ENCODE measurements at places on chromosomes 2 and 18.
A peak's percentile ranks its signal among the peaks of the same experiment; 100 is the strongest.

- DNase-seq = no peak
These were observed 20.1 kb downstream of the OTOF start for GRCh38 chr2:26457695-26458364.

- DNase-seq = no peak
These were observed 270.6 kb downstream of the CELF4 start for GRCh38 chr18:37294951-37295350.

GRCh38 chr18:43893001-43893637 lies 615.8 kb upstream of the SYT4 start:
- DNase-seq = peak; percentile 91

DNA sequence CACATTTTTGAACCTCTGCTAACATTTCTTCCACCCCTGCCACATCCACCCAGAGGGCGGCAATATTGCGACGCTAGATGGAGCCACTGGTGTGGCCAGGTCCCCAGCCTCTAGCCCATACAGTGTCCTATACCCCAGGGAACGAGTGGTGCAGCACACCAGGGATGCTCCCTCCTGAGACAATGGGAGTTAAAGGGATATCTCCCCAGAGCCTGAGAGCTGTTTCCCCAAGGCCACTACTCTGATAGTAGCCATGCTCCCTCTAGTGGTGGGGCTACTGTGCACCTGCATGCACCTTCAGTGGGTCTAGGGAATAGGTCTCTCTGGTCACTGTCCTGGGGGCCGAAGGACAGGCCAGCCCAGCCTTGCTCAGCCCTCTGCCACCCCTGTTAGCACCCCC lies 336.4 kb upstream of the FSHR start:
- no peak for DNase-seq

DNA sequence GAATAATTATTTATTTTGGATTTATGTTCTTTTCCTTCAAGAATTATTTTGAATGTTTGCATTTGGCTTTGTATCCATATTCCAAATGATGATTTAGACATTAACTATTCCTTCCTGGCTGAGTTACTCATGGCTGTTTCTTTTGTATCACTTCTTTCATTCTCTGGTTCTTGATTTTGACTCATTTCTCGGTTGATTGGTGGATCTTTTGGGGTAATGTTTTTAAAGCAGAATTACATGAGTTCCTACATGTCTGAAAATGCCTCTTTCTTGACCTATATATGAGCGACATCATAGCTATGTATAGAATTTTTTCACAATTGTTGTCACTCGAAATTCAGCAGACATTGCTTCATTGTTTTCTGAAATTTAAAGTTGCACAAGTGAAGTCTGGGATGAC lies 39.5 kb downstream of the CYP26B1 start:
- peak; percentile 45 for DNase-seq

DNA sequence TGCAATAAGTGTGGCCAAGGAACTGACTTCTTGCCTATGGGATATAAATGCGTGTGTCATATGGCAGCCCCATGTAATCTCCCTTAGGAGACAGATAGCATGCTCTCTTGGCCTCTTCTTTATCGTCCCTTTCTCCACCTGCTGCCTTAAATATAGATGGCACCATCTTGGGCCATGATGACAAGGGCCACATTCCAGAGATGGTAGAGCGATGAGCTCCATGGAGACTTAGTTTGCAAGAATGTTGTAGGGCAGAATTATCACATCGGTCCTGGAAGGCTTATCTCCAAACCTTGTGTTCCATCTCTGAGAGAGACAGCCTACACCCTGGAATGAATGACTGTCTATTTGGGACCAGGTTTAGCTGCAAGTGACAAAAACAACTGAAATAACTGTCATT lies 536.7 kb downstream of the TNS1 start:
- no peak for DNase-seq

GRCh38 chr2:159755788-159756187 lies 42.2 kb downstream of the CD302 start:
- DNase-seq = no peak

DNA sequence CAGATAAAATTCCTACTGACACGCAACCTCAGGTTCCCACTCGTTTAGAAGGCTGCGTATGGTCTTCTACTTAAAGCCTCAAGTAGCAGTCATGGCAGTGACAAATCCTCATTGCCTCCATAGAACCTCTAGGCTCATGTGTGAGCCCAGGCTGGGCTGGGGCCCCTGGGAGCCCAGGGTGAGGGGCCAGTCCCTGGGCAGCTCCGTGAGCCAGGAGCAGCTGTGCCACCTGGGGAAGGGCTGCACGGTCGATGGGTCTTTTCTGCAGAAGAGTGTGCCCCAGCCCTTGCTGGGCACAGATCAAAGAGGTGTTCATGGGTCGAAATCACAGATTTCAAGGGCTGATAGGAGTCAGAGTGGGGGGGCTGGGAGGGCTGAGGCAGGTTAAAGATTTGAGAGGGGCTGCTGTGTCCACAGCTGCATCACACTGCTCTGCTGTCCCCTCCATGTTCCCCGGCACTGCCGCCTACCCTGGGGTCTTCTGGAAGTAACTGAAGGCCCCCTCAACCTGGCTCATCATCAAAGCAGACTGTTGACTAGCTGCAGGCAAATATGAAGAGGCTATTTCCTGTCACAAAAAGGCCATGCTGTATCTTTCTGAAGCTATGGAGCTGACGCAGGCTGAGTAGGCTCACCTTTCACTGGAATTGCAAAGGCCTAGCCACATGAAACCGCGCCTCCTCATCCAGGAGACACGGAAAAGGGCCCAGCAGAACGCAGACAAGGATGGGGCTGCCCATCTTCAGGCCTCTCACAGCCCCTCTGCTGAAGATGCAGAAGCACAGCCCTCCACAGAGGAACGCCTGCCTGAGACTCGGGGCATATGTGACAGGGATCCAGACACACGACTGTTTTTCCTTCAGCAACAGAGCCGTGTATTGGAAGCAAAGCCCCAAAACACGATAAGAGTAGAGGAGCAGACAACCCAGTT lies 35.7 kb upstream of the ALPP start:
- no peak for DNase-seq

- no peak for DNase-seq
These were observed 12.9 kb downstream of the TTL start for GRCh38 chr2:112494828-112495227.

DNA sequence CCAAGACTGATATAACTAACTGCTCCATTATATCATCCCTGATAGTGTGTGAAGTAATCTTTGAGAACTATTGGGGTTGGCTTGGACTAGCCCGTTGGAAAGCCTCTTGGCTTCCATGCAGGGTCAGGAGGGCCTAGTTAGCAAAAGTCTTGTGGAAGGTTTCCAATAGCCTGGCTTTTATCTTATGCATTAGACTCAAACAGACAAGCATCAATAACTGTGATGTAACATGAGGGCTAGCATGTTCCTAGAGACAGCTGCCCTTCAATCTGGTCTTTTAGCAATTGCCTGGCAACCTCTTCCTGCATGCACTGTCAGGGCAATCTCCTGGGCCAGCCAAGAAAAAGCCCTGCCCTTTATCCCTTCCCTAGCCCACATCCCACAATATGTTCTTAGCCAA lies 18.2 kb downstream of the SLC8A1 start:
- no peak for DNase-seq

DNA sequence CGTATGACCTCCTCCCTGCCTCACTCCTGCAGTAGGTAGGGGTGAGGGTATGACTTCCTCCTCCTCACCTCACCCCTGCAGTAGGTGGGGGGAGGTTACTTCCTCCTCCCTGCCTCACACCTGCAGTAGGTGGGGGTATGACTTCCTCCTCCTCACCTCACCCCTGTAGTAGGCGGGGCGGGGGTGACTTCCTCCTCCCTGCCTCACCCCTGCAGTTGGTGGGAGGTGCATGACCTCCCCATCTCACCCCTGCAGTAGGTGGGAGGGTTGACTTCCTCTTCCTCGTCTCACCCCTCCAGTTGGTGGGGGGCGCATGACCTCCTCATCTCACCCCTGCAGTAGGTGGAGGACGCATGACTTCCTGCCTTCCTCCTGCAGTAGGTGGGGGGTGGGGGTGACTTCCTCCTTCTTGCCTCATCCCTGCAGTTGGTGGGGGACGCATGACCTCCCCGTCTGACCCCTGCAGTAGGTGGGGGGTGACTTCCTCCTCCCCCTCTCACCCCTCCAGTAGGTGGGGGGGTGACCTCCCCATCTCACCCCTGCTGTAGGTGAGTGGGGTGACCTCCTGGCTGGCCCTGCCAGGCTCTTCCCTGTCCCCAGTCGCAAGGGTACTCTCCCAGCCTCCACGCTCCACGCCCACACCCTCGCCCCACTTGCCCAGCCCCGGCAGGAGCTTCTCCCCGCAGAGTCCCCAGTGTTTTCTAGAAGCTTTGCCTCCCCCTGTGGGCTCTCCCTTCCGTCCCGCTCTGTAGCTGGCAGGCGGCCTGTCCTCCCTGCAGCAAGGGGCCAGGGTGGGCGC lies 39.3 kb downstream of the TSHZ1 start:
- no peak for DNase-seq

GRCh38 chr2:108199726-108200125 lies 40.0 kb upstream of the SULT1C3 start:
- no peak for DNase-seq

GRCh38 chr18:55910296-55910695 lies 322.3 kb upstream of the TCF4 start:
- DNase-seq = no peak

DNA sequence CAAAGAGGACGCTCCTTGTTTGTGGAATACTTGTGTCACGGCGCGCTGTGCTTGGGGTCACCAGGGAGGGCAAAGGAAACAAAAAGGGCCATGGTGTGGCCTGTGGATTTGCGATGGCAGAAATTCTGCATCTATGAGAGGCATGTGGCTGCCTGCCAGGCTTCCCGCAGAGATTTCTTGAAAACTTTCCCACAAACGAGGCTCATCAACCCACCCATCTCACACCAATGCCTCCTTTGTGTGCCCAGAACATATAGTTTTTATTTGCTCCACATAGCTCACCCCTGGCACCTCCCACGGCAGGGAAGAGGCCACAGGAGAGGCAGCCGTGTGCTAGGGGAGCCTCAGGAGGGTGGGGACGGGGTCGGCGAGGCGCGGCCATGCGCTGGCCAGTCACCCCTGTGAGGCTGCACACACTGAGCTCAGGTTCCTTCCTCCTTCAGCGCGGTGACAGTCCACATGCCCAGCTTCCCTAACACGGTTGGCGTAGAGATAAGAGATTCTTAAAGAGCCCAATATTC lies 100.3 kb downstream of the MBP start:
- no peak for DNase-seq

- DNase-seq = no peak
These were observed 65.6 kb downstream of the CACNB4 start for GRCh38 chr2:152033011-152033925.

- DNase-seq = no peak
These were observed 590.3 kb upstream of the CDH2 start for GRCh38 chr18:28767201-28767600.

- DNase-seq = no peak
These were observed 107.9 kb downstream of the ALPK2 start for GRCh38 chr18:58520969-58521368.

GRCh38 chr2:53170466-53170865 lies 597.1 kb upstream of the CHAC2 start:
- DNase-seq = peak; percentile 44

DNA sequence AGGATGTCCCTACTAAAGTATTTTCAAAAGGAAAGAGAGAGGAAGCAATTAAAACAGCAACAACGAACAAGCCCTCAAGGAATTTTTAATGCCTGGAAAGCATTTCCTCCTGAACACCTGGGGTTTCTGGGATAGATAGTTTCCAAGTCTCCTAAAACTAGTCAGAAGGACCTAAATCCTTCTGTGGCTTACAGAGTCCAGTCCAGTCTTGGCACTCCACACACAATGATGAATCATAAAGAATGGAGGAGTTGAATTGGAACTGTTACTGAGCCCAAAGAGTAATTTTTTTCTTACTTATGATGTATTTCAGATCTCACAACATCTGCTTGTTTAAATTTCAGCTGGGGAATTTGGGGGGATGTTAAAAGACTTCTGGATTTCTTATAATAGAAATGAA lies 144.6 kb upstream of the SETBP1 start:
- peak; percentile 92 for DNase-seq

- no peak for DNase-seq
These were observed 80.0 kb upstream of the WDSUB1 start for GRCh38 chr2:159366538-159366937.

- no peak for DNase-seq
These were observed 81.2 kb downstream of the MYO5B start for GRCh38 chr18:50113726-50114125.

GRCh38 chr2:67645280-67646138 lies 248.4 kb downstream of the ETAA1 start:
- DNase-seq = no peak

DNA sequence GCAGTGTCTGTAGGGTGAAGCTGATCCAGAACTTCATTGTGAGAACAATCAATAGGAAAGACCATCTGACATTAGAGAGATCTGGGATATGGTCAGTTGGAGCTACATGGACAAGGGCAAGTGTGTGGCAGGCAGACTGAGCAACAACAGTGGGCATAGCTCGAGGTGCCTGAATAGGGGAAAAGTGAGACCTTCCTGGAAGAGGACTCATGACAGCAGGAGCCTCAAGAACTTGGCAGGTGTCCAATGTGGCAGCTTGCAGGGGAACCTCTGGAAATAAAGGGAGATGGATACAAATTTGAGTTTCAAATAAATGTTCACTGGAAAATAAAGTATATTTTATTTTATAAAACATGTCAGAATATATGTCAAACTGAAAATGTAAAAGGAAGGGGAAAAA lies 117.9 kb downstream of the TANC1 start:
- no peak for DNase-seq

DNA sequence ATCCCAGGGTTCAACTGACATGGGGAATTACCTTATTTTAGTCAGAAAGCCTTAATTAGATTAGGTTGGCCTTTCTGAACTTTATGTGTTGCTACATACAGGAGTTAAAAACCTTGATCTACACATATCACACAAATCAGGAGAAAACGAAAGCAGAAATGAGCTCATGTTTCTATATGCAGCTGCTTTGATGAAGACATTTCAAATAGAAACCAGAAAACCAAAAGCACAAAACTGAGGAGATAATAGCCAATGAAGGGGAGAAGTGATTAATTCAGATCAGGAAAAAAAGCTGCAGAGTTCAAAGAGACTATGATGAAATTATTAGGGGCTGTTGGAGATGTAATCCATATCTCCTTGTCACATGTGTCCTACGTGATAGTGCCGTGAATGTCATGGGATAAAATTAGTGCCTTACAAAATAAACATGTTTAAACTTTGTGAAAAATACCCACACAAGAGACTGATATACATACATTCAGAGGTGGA lies 255.0 kb downstream of the CAMKMT start:
- DNase-seq = no peak

DNA sequence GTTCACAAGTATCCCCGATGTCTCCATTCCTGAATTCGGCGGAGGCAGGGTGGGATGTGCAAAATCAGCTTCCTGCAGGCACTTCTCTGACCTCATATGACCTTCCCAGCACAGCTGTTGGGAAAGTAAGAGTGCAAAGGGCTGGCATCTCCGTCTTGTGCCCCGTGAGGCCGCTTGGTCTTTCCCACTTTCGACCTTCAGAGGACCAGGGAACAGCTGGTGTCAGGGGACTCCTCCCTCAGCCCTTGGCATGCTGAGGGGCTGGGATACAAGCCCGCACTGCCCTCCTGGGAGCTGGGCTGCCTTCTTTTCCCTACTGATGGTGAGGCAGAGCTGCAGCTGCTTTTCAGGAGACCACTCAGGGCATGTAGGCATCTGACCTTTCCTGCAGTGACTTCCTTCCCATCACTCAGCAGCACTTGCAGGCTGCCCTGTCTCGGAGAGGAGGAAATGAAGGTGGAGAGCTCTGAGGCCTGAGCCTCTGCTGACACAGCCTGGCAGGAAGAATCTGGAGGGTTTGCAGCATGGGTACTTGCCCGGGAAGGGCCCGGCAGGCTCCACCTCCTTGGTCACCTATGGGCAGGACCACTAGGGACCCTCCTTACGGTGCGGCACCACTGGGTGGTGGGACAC lies 277.2 kb upstream of the HS6ST1 start:
- DNase-seq = no peak
